ENCODE measurements at places on chromosomes 11 and 22.

- DNase-seq, result no peak
These were observed 670.9 kb downstream of the BRD1 start for GRCh38 chr22:49156662-49157285.

DNA sequence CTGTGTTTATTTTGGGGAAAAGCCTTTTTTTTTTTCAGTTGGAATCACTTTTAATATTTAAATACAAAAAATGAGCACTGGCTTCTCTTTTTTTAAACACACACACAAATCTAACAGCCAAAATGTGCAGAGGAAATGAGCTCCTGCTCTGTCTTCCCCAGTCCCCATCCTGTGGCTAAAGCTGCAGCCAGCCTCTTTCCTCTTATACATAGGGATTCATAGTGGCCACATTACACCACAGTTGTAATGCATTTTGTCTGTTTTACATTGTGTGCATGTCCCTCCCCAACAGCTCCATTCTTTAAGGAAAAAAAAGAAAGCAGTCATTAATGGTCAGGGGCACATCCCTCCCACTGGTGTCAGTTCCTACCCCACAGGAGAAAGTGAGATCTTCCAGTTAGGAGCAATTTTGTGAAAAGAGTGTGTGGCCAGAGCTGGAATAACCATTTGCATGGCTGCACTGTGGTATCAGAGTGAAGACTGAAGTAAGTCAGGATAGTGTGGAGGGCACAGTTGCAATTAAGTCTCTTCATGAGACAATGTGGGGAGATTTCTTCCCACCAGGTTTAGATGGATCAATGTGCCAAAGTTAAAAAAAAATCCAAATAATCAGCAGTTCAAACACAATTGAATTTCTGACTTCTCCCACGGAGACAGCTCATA, 220.6 kb downstream of the TMEM135 start:
- DNase-seq, result no peak

GRCh38 chr11:77375107-77375506, 73.6 kb upstream of the GDPD4 start:
- DNase-seq, result no peak

DNA sequence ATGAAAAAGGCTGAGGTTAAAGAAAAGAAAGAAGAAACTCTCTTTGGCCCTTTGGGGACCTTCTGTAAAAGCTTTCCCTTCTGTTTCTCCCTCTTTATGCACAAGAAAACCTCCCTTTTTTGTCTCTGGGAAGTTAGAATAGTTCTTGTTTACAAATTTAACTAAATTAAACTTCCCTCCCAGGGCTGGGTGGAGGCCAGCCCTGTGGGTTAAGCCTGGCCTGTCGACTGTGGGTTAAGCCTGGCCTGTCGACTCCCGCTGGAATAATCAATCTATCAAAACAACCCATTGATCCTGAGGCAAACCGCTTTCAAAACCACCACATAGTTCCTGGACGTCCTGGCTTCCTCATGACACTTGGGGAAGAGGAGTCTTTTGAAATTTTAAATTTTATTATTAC, 1.2 kb upstream of the DRG1 start:
- DNase-seq, result no peak

GRCh38 chr11:123537726-123538125, 107.7 kb downstream of the GRAMD1B start:
- no peak for DNase-seq

DNA sequence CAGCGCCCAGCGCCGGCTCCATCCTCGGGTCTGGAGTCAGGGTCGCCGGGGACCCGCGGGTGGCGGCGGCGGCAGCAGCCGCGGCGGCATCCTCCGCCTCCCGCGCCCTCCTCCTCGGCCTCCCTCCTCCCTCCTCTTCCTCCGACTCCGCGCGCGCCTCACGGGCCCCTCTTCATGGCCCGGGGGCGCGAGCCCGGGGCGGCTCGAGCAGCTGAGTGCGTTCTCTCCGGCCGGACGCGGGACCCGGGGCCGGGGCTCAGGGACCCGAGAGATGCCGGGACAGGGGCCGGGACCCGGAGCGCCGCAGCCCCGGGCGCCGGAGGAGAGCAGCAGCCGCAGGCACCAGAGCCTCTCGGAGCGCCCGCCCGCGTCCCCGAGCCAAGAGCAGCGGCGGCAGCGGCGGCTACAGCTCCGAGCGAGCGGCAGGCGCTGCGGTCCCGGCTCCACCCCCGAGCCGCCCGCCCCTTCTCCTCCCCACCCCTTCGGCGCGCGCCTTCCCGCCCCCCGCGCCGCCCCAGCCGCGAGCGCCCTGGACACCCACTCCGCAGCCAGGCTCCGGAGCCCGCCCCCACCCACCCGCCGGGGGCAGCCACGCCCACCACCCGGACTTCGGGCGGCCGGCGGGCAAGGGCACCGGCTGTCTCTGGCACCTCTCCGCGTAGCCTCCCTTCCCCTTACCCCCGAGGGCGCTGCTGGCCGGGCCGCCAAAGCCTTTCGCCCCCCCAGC, at the start of gene CHST1:
Gene CHST1, minus strand, starts transcription at position 417 of the 727 bp plus-strand sequence. CDS start 14,699 bp downstream, outside the sequence.
- no peak for DNase-seq

GRCh38 chr11:19892876-19893275, 180.2 kb downstream of the NAV2 start:
- DNase-seq, result no peak

DNA sequence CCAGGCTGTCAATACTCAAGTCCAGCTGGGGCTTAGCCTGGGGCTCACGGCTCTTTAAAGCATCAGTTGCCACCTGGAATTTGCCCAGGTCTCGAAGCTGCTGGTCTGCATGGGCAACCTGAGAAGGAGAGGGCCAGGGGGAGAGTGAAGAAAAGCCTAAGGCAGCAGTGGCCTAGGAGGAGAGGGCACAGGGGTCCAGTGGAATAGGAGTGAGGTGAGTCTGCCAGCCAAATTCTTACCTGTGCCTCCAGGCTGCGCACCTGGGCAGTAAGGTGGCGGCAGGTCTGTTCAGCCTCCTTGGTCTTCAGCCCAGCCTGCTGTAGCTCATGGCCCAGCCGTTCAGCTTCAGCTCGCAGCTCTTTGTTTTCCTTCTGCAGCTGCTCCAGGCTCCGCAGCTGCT, 10.0 kb downstream of the IL18BP start:
- no peak for DNase-seq

DNA sequence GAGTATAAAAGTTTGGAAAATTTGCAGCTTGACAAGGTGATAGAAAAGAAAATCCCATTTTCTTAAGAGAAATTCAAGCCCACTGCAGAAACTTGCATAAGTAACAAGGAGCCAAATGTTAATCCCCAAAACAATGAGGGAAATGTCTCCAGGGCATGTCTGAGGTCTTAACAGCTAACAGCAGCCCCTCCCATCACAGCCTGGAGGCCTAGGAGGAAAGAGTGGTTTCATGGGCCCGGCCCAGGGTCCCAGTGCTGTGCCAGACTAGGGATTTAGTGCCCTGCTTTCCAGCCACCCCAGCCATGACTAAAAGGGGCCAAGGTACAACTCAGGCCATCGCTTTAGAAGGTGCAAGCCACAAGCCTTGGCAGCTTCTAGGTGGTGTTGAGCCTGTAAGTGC, 123.7 kb upstream of the TRPC6 start:
- no peak for DNase-seq

DNA sequence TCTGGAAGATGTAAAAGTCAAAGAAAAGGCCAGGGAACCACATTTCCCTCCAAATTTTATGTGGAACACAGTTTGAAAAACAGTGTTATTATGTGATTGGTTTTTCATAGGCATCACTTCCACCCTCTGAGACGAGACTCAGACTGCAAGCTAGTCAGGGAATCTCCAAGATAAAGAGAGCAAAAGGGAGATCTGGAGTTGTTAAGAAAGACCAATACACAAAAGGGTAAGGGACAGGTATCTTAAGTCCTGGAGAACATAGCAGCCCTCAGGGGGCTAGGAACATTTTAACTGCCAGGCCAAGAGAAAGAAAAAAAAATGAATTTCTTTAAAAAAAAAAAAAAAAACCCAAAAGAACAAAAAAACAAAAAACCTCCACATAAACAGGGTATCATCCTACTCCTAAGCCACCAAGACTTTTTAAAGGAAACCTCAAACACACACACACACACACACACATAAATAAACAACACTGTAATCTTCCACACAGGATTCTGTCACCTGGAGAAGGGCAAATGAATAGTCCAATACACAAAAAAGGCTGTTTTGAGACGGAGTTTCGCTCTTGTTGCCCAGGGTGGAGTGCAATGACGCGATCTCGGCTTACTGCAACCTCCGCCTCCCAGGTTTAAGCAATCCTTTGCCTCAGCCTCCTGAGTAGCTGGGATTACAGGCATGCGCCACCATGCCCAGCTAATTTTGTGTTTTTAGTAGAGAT, 44.5 kb downstream of the CELF1 start:
- no peak for DNase-seq

DNA sequence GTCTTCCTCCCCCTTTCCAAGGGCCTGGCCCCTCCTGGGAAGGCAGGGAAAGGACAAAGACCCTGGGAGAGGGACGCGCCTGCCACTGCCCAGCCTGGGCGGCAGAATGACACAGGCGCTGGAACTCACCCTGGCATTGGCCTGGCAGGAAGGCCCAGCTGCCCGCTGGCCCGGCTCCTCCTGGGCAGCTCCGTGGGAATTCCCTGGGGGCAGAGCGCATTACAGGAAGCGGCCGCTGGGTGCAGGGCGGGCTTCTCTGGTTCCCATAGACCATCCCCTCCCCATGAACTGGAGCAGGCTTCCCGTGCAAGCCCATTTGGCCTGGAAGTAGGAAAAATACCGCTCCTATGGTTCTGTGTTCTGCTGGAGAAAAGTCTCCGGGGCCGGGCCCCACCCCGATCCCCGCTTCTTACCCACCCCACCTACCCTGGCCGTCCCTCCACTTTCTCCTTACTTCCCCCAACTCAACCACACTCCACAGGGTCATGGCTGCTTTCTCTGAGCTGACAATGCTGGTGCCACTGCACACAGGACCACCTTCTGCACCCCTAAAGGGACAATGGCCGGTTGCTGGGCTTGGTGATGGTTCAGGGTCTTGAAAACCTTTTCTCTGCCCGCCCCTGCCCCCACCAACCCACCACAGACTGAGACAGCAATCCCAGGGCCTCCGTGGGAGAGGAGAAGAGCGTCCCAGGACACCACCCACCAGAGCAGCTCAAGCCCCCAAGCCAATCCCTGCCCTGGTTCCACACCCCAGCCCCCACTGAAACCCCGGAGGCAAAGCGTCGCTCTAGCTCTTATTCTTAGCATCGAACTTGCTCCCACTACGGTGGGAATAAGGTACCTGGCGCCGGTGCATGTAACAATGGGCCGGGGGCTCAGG, 58.9 kb downstream of the LINC01488 start:
- DNase-seq, result no peak

- DNase-seq, result no peak
These were observed 2.8 kb upstream of the CRACR2B start for GRCh38 chr11:824942-825341.

- DNase-seq, result no peak
These were observed 50.0 kb downstream of the TRIM44 start for GRCh38 chr11:35712533-35712932.

DNA sequence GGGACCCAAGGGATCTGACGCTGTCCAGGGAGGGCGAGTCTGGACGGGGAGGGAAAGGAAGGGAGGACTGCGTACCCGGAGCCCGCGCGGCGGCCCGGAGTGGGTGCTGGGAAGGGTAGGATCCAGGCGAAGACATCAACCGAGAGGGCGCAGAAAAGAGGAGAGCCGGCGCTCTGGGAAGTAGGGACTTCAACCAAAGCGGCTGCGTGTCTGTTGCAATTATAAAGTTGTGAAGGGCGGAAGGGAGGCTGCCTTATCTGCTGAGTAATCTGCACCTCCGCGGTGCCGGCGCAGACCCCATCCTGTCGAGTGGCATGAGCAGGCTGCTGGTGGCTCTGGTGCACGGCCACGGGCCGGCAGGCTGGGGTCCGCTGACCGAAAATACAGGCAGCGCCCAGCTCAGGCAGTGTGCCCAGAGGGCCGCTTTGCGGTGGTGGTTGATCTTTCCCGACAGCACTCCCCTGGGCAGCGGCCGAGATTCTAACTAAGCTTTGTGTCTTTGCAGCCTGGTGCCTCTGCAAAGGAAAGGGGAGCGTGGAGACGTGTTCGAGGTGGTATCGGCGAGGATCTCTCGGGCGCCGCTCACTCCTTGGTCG, 978 bp downstream of the C11orf87 start:
- no peak for DNase-seq

DNA sequence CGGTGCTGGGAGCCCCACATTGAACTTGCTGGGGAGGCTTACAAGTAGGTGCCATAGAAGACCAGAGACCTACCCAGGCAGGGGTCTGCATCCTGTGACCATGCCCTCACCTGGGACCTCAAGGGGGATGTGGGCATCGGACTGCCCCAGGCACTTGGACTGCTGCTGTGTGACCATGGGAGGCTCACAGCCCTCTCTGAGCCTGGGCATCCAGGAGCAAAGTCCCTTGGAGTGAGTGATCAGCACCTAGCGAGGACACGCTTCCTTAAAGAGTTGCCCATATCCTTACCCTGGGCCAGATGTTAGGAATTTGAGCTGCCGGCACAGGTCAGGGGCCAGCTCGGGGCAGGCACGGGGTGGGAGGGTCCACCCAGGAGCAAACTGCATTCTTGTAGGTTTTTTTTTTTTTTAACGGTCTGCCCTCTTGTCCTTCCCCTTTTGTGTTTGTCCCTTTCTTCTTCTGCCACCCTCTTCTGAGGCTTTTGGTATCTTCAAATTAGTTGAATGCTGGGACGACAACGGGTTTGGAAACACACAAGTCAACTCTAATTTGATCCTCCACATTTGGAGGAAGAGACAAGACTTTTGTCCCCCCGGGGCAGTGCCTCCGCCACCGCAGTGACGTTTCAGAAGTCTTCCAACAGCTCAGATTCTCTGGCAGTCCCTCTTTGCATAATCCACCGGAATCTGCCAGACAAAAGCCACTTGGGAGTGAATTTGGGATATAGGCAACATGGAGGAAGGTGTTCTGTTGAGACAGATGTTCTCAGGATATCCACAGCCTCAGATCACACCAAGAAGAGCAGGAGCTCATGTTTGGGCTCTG, 46.1 kb upstream of the LINC01488 start:
- DNase-seq, result no peak

DNA sequence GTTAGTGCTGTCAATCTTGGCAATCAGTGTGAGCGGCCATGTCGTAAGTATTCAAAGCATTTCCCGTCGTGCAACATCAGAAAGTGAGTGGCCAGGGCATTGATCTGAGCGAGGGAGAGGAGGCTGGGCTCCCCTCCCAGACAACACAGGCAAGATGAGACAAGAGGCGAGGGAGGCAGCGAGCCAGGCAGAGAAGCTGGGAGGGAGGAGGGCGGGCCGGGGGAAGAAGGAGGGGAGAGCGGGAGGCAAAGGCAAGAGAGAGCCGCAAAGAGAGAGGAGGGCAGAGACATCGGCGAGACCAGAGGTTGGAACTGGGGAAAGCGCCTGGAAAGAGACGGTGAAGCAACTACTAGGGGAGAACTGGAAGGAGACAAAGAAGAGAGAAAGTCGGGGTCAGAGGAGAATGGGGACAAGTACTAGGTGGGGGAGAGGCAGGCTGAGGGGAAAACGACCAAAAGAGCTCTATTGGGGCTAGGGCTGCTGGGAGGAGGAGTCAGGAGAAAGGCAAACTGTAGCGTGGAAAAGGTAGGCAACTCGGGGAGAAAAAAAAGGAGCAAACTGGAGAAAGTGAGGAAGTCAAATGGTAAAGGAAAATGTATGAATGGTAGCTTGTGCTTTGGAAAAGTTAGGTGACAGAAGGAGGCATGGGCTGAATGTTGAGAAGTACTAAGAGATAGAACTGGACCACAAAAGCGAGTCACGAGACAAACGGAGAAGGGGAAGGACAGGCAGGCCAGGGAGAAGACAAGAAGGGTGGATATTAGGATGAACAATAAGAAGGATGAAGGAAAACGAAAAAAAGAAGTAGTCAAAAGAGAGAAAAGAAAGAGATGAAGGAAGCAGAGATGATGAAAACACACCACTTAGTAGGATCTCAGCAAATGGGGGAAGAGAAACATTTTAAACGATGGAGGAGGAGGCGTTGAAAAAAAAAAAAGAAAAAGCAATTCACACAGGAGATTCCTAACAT, 130.5 kb upstream of the C11orf58 start:
- no peak for DNase-seq

GRCh38 chr11:17642370-17642769, 77.0 kb upstream of the MYOD1 start:
- no peak for DNase-seq
